T1000 (cell line): ENCODE measurements at places on chromosomes 6 and 20.

- DNase-seq: no peak
Measured at GRCh38 chr6:26232940-26233648, 131.9 kb upstream of the BTN3A2 start.

DNA sequence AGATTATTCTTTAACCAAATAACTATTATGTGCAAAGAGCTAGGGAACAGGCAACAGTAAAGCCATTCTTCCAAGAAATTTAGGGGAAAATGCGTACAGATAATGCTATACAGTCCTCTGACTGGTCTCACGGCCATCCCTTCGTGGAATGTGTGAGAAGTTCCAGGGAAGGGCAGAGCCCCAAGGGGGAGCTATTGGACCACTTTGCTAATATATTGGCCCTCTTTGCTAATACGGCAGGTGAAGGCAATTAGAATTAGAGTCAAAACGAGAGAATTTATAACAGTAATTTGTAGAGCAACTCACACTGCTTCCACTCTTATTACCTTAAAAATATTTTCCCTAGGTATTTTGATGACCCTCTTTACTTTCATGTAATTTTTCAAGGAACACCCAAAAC lies 140.4 kb downstream of the IMPG1 start:
- DNase-seq: no peak

GRCh38 chr20:12327205-12327604 lies 409.5 kb downstream of the BTBD3 start:
- no peak for DNase-seq

GRCh38 chr6:69622924-69623323 lies 173.9 kb downstream of the LMBRD1 start:
- DNase-seq: no peak

GRCh38 chr6:156863504-156863903 lies 86.3 kb downstream of the ARID1B start:
- no peak for DNase-seq

DNA sequence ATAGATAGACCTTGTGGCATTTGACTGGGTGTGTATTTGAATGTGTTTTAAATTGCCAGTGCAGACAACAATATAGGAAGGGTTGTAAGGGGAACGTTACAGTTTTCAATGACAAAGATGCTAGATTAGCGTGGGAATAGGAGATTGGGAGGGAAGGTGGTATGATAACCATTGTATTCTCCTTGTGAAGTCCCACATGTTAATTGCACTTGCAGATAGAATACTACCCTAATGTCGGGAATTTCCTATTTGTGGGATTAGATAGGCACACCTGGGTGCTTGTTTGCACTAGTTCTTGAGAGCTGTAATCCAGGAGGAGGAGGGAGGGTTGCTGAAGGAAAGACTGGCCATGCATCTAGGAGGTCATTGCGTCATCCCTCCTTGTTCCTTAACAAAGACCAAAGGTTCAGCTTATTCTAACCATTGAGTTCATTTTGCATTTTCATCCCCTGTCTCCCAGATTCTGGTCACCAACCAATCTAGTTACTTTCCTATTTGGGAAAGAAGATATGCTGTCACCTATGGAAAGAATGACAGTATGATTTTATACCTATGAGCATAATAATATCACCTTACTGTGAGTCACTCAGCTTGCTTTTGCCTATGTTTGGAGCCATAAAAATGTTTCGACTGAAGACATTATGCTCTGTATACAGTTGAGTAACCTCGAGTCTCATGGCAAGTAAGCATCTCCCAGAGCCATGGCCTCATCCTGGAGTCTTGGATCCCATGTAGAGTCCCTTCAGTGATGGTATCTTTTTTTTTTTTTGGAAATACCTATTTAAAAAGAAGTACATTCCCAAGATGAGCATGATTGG lies 201.5 kb downstream of the DTNBP1 start:
- DNase-seq: no peak

DNA sequence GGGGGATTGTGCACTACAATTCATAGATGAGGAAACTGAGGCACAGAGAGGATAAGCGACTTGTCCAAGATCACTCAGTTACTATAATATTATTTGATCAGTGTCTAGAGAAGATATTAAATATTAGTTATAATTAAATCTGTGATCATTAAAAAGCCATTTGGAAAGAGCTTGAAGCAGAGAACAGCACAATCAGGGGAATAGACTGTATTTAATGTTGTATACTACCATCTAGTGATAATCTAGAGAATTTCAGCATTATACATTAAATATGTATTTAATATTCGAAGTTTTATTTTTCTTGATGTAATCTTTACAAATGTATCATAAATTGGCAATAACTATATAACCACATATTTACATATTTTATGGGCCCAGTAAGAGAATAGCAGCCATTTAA lies 20.1 kb upstream of the MTCL3 start:
- DNase-seq: no peak

- no peak for DNase-seq
Measured at GRCh38 chr20:57090590-57091560, 175.6 kb downstream of the BMP7 start.

GRCh38 chr20:62235001-62235776 lies 3.1 kb upstream of the OSBPL2 start:
- DNase-seq: no peak

- DNase-seq: no peak
Measured at GRCh38 chr20:59731376-59731775, 127.0 kb downstream of the PHACTR3 start.

GRCh38 chr20:5714261-5715041 lies 35.8 kb upstream of the SHLD1 start:
- DNase-seq: no peak

DNA sequence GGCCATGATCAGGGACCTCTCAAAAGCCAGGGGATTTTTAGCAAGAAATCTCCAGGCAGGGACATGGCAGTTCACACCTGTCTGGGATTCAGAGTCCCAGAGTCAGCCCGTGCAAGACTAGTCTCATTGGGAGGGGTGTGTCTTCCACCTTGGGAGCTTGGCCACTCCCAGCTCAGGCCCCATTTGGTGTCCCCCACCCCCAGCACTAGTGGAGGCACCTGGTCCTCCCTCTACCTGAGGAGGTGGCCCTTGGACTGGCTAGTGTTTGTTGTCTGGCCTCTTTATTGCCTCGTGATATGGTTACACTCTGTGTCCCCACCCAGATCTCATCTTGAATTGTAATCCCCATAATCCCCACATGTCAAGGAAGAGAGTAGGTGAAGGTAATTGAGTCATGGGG lies 140.8 kb upstream of the PHACTR3 start:
- no peak for DNase-seq

GRCh38 chr20:38210741-38211140 lies 45.7 kb upstream of the TGM2 start:
- no peak for DNase-seq

- DNase-seq: no peak
Measured at GRCh38 chr20:62014488-62014775, 51.2 kb downstream of the TAF4 start.

- no peak for DNase-seq
Measured at GRCh38 chr20:1646975-1647431, 10.6 kb downstream of the SIRPG start.

DNA sequence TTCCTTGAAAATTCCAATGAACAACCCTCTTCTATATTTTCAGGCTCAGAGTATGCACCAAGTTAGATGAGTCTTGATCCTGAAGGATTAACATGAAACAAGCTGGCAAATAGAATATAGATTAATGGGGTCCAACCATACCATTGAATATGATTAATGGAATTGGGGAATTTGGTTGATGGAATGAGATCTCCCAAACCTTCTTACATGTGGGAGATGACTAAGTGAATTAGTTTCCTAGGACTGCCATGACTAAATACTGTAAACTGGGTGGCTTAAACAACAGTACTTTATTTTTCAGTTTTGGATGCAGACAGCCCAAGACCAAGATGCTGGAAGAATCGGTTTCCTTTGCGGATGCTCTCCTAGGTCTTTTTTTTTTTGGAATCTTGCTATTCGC lies 347.0 kb downstream of the QKI start:
- DNase-seq: no peak

- no peak for DNase-seq
Measured at GRCh38 chr6:107871976-107872375, 47.9 kb upstream of the SCML4 start.

- no peak for DNase-seq
Measured at GRCh38 chr20:62935968-62936585, 1.9 kb upstream of the GID8 start.

GRCh38 chr20:57920971-57921370 lies 211.2 kb upstream of the PMEPA1 start:
- no peak for DNase-seq

- DNase-seq: no peak
Measured at GRCh38 chr6:89214197-89214596, 3.0 kb downstream of the GABRR1 start.

- no peak for DNase-seq
Measured at GRCh38 chr6:138944412-138944811, 43.6 kb downstream of the REPS1 start.

GRCh38 chr6:83597511-83597910 lies 85.2 kb downstream of the PRSS35 start:
- no peak for DNase-seq

GRCh38 chr20:51757226-51757625 lies 11.0 kb downstream of the ATP9A start:
- no peak for DNase-seq

- no peak for DNase-seq
Measured at GRCh38 chr6:159434410-159434809, 258.6 kb downstream of the SOD2 start.

GRCh38 chr6:156833755-156834154 lies 56.6 kb downstream of the ARID1B start:
- no peak for DNase-seq

DNA sequence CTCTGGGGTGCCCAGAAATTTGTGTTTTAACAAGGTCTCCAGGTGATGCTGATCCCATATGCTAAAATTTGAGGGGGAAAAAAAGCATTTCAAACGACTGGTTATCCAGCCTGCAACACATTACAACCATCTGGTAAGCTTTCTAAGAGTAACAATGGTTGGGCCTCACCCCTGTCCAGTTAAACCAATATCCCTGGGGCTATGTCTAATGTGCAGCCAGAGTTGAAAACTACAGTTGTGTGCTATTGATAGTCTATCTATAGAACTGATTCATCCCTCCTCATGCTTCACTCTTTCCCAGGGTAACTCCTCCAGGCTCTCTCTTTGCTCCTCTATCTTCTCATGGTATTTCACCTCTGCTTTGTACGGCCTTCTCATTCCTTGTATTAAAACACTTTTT lies 458.3 kb downstream of the MMUT start:
- no peak for DNase-seq

GRCh38 chr6:97885828-97886227 lies 602.8 kb upstream of the MMS22L start:
- DNase-seq: no peak

GRCh38 chr6:157597461-157598312 lies 216.7 kb downstream of the ZDHHC14 start:
- DNase-seq: no peak

GRCh38 chr20:58515233-58516212 lies at the start of gene APCDD1L:
APCDD1L (minus strand) TSS chr20:58515399; CDS start chr20:58514707, 692 bp downstream.
- peak; percentile 15 for DNase-seq

DNA sequence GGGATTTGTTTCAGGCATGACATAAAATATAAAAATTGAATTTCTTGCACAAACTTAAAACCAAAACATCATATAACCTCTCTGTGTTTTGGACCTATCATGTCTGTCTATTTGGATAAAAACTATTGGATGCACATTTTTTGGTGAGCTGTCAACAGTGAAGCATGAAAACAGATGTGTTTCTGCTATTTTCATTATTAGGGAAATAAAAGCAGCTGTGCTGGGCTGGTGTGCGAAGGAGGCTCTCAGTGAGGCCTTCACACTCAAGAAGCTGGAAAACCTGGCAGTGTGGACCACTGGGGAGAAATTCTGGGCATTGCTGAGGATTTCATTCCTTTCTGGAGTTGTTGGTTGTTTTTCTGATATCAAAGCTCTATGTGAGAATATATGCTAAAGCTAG lies 395.3 kb downstream of the GJA1 start:
- no peak for DNase-seq

DNA sequence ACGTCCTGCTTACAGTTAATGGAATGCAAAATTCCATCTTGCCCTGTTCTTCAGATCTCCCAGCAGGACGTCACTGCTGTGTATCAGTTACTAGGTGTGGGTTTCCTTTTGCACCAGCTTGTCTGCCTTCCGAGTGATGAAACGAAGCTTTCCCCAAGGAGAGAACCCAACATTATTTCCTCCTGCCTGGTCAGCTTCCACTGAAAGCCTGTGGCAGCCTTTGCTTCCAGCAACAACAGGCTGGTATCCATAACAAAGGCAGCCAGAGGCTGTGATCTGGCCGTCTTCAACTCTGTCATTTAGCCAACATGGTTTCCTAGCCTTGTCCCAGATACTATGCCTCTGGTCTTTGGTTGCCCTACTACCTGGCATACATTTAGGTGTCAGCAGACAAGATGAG lies 78.9 kb upstream of the HEY2 start:
- DNase-seq: no peak

DNA sequence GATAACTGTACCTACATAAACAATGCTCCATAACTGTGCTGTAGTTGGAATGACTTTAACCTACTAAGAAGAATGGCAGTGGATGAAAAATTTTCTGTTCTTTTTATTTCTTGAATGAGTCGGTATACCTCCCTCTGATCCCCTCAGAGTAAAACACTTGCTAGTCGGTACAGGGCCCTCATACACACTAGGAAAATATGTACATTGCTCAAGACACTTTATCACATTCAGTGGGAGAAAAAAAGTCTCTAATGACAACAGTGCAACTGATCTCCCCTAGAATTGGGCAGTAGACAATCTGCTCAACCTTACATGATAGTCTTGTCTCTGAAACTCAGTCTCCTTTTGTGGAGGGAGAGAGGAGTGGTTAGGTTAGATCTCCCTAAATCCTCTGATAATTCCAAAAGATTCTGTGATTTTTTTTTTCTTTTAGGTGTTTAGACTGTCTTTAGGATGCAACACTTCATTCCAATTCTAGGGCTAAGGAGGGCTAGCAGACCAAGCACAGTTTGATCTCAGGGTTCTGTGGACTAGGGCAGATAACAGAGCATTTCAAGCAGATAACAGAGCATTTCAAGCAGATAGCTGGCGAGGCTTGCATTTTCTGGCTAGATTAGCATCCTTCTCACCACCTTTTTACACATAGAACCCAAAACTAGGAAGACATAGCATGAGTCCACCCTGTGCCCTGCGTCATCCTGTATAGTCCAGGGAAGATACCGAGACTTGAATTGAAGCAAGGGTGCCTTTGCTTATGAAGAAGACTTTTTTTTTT lies 100.3 kb upstream of the TNFAIP3 start:
- no peak for DNase-seq

DNA sequence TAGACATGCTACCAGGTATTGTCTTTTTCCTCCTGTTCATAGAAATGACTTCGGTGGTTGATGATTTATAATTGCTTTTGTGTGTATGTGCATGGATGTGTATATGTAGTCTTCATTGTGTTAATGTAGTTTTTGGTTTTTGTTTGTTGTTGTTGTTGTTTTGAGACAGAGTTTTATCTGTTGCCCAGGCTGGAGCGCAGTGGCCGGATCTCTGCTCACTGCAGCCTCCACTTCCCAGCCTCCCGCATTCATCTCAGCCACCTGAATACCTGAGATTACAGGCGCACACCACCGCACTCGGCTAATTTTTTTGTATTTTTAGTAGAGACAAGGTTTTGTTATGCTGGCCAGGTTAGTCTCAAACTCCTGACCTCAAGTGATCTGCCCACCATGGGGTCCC lies 75.2 kb downstream of the HFE start:
- DNase-seq: no peak

- no peak for DNase-seq
Measured at GRCh38 chr20:1299522-1299921, 29.4 kb downstream of the SDCBP2 start.

GRCh38 chr20:44231193-44231592 lies 15.9 kb upstream of the GDAP1L1 start:
- no peak for DNase-seq
